ENCODE measurements at places on chromosomes 2 and 18.
A peak's percentile ranks its signal among the peaks of the same experiment; 100 is the strongest.

GRCh38 chr2:106885971-106886915, at the start of gene ST6GAL2:
Gene ST6GAL2 (minus strand): TSS chr2:106886167. CDS start chr2:106843977, 42,190 bp downstream.
- no peak for DNase-seq

- no peak for DNase-seq
Measured at GRCh38 chr2:235670974-235671787, 177.3 kb downstream of the AGAP1 start.

DNA sequence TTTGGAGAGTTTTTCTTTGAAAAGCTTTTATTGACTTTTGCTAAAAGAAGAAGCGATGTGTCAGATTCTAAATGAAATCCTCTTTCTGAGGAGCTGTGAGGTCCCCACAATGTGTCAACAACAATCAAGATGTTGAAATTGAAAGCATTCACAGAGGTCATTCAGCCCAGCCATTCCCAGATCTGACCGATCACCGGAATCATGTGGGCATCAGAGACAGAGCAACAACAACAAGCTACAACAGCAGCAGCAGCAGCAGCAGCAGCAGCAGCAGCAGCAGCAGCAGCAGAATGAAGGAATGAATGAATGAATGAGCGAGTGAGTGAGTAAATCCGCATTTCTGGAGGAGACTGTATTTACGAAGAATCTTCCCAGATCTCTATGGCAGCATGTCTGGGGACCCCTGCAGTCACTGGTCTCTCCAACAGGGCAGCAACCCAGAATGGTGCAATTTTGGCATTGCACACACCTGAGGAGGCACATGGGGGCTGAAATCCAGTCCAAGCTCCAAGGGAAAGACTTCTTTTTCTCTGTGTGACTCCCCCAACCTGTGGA, 299.0 kb downstream of the MYCN start:
- DNase-seq, result no peak

DNA sequence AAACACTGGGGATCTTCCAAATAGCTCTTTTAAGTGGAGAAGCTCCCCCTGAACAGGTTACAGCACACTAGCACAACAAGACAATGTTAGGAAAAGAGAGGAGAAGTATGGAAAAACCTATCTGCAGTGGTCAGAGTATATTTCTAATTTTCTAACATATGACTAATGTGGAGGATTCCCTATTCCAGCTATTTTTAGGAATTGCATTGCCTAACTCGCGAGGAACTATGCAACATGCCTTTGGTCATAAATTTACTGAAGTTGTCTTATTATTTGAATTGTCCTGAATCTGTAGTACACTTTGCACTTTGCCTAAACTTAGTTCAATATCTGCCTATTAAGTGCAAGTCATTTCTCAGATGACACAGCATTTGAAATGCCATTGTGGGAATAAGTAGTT, 381.4 kb downstream of the CCDC85A start:
- no peak for DNase-seq

- peak; percentile 65 for DNase-seq
Measured at GRCh38 chr2:64325477-64325851, 128.5 kb upstream of the LGALSL start.

DNA sequence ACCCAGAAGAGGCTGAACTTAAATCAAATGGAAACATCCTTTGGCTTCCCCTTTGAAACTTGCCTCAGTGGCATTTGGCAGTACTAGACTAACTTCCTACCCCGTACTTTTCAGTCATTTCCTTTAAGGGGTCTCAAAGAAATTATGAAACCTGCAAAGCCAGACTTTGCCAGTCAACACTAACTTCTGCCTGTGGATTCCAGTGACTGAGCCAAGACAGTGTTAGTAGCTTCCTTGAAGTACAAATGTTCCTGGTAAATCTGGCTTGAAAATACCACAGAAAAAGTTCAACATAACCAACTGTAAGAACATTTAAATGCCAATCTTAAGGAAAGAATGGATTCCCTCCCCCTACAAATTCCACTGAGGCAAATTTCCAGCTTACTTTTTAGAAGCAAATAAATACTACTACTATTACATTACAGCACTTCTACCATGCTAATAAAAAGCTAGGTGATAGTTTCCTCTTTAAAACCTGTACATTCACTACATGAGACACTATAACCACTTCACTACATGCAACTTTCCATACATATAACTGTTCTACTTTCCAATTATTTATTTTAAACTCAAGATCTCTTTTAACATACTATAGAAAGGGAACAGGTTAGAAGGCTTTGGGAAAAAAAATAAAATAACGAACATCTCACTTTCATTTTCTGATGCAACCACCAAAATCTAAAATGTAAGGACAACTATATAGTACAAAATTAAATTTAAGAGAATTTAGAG, 2.4 kb downstream of the PELI1 start:
- DNase-seq, result peak; percentile 40

All from activated CD4-positive, alpha-beta T cell treated with anti-CD3 and anti-CD28 coated beads, Interleukin-2, Interleukin-6, amounts not matched to agents 100 ng/mL and 50 ng/mL, durations not matched to agents 16 hours and 8 hours (primary cell).